Hair follicular keratinocyte (primary cell): ENCODE measurements at places on chromosomes 13 and 19. TPM values are rescaled to one million over a fixed set of nuclear protein-coding genes. Genes with fewer than 3 reads are reported as not detected.

Gene ZSCAN4
- not detected in 2 replicates for total RNA-seq

Gene LGI4
- not detected in 2 replicates for total RNA-seq

Gene CPB2
- total RNA-seq = not detected in 2 replicates

Gene GPR12
- total RNA-seq = not detected in 2 replicates

Gene CGB3
- not detected in 2 replicates for total RNA-seq

Gene NCAN
- not detected in 2 replicates for total RNA-seq

Gene SIGLEC5
- total RNA-seq = not detected in 2 replicates

Gene PCDH17
- not detected in 2 replicates for total RNA-seq

Gene FCAR
- total RNA-seq = not detected in 2 replicates

Gene CYSLTR2
- total RNA-seq = not detected in 2 replicates
